ENCODE measurements at places on chromosomes 13 and 19.
A peak's percentile ranks its signal among the peaks of the same experiment; 100 is the strongest.

- DNase-seq = no peak
These were observed 218.1 kb downstream of the SLITRK5 start for GRCh38 chr13:87889254-87889653.

DNA sequence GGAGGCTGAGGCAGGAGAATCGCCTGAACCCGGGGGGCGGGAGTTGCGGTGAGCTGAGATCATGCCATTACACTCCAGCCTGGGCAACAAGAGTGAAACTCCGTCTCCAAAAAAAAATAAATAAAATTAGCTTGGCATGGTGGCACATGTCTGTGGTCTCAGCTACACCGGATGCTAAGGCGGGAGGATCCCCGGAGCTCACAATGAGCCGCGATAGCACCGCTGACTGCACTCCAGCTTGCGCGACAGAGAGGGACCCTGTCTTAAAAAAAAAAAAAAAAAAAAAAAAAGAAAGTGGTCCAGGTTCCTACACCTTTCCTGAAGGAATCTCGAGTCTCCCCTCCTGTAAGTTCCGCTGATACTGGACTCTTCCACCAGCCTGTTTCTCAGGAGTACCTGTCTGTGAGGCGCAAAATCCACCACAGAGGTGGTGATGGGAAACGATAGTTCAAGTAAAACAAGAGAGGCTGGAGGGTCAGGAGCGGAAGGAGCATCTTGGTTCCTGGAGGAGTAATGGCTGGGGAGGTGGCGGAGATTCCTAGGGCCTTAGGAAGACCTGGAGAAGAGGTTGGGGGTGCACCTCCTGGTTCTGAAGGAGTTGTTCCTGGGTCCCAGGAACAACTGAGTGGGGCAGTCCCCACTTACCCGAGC lies 471 bp downstream of the FUT1 start:
- DNase-seq = no peak

DNA sequence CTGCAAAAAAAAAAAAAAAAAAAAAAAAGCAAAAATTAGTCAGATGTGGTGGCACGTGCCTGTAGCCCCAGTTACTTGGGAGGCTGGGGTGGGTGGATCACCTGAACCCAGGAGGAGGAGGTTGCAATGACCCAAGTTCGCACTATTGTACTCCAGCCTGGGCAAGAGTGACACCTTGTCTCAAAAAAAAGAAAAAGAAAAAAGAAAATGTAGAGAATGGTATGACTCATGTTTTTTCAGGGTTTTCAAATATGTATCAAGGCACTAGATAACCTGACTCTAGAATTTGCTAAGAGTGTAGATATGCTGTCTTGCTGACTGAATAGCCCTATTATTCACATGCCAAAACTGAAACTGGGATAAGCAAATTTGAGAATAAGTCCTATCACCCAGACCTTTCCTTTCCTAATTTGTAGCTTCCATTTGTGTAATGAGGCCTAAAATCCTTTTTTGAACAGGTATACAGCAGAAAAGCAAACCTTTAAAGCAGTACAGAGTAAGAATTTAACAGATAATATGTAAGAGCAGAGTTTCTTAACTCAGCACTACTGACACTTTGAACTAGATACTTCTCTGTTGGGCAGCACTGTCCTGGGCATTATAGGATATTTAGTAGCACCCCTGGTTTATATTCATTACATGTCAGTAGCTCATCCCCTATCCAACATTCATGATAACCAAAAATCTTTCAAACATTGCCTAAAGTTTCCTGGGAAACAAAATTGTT lies 108.6 kb downstream of the ELF1 start:
- peak; percentile 24 for DNase-seq

DNA sequence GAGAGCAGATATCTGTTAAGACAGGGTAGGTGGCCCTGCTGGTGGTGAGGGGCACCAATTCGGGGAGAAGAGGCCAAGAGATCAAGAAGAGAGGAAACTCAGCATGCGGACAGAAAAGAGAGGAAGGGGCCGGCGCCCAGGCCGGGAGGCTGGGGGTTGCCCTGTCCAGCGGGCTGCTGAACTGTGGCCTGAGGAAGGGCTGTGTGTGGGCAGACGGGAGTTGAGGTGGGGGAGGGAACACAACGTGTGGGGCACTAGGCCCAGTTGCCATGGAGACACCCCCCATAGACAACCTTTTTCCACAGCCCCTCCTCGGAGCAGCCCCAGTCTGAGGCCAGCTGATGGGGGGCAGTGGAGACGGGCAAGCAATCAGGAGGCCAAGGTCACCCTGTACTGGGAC lies 2.5 kb upstream of the CACNG8 start:
- no peak for DNase-seq

DNA sequence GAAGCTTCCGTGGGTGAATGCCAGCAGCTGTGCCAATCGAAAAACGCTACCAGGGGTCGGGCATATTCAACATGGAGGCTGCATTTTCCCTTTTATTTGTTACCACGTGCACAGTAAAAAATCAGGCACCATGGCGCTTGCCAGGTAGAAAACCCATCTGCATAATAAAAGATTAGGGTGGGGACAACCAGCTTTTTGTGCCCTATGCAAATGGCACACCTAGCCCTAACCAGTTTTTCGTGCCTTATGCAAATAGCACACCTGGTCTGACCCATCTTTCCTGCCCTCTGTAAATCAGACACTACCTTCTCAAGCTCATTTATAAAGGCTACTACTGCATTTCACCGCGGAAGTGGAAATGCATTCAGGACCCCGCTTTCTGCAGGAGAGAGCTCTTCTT lies 62.1 kb upstream of the FREM2 start:
- DNase-seq = no peak

GRCh38 chr13:42633495-42633894 lies 59.5 kb downstream of the TNFSF11 start:
- DNase-seq = no peak

- no peak for DNase-seq
These were observed 6.1 kb upstream of the ASF1B start for GRCh38 chr19:14142262-14143190.

DNA sequence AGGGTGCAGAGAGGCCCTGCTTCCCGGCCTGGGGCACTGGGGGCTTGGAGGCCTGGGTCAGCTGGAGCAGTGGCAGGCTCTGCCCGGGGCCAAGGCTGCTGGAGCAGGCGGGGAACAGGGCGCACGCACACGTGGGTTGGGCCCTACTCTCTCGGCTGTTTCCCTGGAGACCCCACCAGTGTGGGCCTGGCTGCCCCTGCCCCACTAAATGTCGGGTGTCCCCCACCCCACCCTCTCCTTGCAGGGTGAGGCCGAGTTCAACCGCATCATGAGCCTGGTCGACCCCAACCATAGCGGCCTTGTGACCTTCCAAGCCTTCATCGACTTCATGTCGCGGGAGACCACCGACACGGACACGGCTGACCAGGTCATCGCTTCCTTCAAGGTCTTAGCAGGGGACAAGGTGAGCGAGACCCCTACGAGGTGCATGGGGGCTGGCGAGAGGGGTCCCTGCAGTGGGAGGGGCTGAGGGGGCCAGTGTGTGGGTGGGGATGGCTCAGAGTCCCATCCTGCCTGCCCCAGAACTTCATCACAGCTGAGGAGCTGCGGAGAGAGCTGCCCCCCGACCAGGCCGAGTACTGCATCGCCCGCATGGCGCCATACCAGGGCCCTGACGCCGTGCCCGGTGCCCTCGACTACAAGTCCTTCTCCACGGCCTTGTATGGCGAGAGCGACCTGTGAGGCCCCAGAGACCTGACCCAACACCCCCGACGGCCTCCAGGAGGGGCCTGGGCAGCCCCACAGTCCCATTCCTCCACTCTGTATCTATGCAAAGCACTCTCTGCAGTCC lies 15.3 kb downstream of the CAPN12 start:
- no peak for DNase-seq

DNA sequence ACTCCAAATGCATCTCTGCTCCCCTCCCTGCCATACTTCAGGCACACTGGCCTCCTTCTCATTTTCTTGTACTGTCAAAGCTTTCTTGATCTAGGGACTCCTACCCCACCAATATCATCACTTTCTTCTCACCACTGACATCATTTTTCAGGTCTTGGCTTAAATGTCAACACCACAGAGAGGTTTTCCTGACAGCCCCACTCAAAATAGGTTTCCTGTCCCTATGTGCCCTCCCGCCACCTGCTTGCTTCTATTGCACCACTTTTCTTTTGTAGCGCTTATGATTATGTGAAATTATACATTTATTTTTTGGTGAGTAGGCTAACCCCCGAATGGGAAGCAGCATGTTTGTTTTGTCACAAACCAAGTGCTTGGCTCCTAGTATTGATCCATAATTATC lies 164.6 kb downstream of the NDFIP2 start:
- DNase-seq = no peak

DNA sequence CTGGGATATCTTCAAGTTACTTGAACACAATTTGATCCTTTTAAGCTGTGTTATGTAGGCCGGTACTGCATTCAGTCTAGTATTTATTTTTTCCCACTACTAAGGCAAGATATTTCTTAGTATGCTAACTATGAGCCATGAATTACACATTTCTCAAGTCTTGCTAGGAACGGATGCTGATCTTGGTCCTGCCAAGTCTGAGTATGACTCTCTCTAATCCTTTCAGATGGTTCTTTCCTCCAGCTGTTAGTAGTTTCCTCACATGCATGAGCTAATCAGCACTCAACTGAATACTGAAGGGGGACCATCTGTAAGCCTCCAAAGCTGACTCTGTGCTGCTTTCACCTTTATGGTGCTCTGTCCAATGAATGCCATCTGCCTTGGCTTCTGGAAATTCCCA lies 460.3 kb downstream of the KCTD12 start:
- no peak for DNase-seq

- DNase-seq = no peak
These were observed 265.2 kb upstream of the MAB21L1 start for GRCh38 chr13:35741657-35742056.

DNA sequence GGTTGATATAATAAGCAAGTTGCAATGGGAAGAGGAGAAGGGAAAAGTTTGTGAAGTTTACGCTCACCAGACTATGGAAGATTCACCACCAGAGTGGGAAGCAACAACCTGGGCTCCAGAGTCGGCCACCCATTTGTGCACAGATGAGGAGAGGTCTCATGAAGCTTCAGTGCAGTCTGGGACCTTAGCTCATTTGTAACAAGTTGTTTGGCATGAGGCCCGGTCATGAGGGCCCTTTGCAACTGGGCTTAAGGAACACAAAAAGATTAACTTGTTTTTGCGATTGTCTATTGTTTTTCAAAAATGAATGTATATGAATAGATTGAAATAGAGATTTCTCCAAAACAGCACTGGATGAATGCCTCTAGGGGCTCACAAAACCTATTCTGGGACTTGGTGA lies 94.2 kb downstream of the ZNF737 start:
- no peak for DNase-seq

DNA sequence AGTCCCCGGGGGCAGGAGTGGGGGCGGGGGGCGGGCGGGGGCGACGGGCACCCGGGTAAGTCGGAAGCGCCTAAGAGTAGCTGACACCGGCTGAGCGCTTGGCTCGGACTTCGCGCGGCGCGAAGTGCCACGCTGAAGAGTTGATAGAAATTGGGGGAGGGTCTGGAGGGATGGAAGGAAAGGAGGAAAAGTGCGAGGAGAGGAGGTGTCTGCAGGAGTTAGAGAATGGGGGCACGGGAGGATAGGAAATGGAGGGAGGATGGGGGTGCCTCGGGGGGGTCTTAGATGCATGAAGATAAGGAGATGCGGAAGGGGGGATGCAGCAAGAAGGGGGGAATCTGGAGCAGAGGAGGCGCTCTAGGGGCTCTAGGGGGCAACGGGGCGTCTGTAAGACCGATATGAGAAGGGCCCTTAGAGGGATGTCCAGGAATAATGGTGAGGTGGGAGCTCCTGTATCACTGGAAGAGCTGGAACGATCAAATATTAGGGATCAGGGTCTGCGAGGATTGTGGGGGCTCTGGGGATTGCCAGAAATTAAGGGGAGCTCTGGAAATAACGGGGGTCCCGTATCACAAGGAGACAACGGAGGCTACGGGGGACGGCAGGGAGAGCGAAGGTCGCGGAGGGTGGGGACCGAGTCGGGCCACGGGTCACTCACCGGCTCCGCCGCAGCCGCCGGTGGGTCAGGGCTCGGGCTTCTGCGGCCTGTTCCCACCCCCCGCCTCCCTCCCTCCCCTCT lies at the start of gene MYPOP:
MYPOP (minus strand) TSS at position 702 of the 739 bp plus-strand sequence. CDS start 840 bp downstream, outside the sequence.
- no peak for DNase-seq

DNA sequence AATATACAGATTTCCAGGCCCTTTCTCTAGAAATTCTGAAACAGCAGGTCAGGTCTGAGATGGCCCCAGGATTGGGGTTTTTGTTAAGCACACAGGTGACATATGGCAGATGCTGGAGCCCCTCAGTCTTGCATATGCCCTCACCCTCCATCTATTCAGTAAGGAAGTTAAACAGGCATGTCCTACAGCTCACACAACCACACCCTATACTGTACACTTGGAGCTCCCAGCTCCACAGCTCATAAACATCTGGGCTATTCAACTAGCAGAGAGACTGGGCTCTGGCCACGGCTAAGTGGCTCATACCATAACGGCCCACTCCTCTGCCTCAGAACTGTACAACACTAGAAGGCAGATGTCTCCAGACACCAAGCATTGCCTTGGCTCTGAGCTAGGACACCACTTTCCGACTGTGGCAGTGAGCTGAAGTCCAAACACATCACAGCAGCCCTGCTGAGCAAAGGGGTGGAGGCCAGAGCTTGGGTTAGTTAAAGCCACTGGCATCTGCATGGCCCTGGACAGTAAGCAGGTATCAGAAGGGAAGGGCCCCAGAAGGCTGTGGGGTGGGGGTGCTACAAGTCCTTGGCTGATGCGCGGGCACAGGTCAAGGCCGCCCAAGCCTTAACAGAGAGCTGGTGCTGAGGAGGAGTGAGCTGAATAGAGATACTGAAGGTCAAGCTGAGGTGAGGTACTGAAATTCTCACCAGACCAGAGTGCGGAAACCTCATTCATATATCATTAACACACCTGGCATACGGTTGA lies 79.1 kb downstream of the ABCC4 start:
- DNase-seq = no peak

DNA sequence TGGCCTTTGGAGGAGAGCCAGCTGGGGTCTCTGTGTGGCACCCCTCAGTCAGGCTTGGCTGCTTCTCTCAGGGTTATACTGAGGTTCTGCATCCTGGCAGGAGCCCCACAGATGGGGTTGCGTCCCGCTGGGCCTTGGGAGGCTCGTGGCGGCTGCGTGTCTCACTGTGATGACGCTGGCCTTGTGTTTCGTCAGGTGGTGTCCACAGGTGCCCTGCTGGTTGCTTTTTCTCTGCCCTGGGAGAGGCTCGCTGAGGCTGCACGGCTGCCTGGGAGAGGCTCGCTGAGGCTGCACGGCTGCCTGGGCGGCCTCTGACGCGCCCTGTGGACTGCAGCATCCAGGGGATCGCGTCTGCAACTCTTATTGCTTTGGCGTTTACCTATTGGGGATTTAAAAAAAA lies 15.4 kb downstream of the DOT1L start:
- DNase-seq = no peak

GRCh38 chr19:8607386-8607785 lies 3.1 kb downstream of the ADAMTS10 start:
- no peak for DNase-seq

- no peak for DNase-seq
These were observed 62.3 kb downstream of the GADD45B start for GRCh38 chr19:2538096-2538757.

All from stimulated activated CD4-positive, alpha-beta T cell treated with anti-CD3 and anti-CD28 coated beads, Interleukin-1b, Interleukin-23, amount 100 ng/mL, for 48 hours (primary cell).